ENCODE measurements at places on chromosomes 5 and 9.

GRCh38 chr5:180669661-180670060 lies 20.3 kb upstream of the FLT4 start:
- no peak for DNase-seq

GRCh38 chr9:135865531-135865930 lies 41.8 kb downstream of the CAMSAP1 start:
- no peak for DNase-seq

- DNase-seq = no peak
Observed at GRCh38 chr5:179265514-179266290, 79.6 kb downstream of the ADAMTS2 start.

- DNase-seq = no peak
Observed at GRCh38 chr9:93051680-93052089, 6.8 kb upstream of the SUSD3 start.

GRCh38 chr9:18361646-18362045 lies 112.3 kb upstream of the ADAMTSL1 start:
- no peak for DNase-seq
